ENCODE measurements at places on chromosomes 1 and 21.
A peak's percentile ranks its signal among the peaks of the same experiment; 100 is the strongest.

DNA sequence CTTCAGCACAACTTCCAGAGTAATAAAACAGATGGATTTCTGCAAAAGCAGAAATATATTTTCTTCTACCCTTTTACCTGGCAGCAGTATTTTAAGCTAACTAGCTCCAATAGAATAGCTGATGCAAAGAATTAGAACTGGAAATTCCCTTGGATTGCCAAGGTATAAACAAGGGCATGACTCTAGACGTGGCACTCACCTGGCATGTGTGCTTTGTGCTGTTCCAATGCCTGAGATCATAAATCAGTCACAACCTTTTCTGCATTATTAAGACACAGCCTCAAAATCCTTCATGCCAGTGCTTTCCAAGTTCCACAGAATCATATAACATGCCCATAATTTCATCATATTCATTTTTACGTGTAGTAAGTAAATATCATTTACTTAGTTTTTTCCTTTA, 1048.7 kb downstream of the ADGRL2 start:
- no peak for DNase-seq

- DNase-seq, result peak; percentile 34
These were observed 356.3 kb downstream of the USP25 start for GRCh38 chr21:16086121-16086520.

GRCh38 chr1:226248796-226249195, 25.3 kb downstream of the MIXL1 start:
- no peak for DNase-seq

GRCh38 chr1:152577168-152577567, 3.1 kb downstream of the LCE3D start:
- no peak for DNase-seq

DNA sequence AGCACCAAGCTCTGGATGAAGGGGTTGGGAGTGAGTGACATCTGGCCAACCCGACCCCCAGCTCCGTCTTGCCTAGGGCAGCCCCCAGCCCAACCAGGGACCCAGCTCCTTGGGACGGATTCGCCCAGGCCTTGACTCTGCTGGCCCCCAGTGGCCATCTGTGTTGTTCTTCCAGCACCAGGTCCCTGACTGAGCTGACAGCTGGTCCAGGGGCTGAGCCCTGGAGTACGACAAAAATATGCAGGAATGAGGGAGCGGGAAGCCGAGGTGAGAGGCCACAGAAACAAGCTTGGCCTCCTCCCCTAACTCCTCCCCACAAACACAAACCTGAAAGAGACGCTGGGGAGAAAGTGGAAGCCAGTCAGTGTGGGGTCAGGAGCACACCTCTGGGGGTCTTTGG, 55.0 kb upstream of the PAX7 start:
- DNase-seq, result peak; percentile 10

GRCh38 chr1:246971090-246971721, 36.7 kb downstream of the ZNF695 start:
- DNase-seq, result no peak

DNA sequence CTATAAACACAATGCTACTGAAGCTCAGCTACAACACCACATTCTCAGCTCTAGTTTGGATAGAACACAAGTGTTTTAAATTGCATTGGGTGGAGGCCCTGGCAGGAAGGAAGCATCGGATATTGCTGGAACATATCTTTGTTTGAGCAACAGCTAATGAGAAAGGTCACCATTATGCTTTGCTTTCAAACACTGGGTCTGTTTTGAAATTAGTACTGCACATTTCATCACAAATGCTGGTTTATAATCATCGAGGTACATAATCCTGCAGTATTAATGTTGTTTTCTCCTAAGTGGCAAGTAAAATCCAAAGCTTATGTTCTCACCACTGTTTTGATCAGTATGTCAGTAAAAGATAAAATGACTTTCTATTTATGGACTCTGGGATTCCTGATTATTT, 61.5 kb upstream of the ARHGAP29 start:
- DNase-seq, result no peak

GRCh38 chr1:246607462-246607861, 41.2 kb downstream of the CNST start:
- DNase-seq, result no peak

DNA sequence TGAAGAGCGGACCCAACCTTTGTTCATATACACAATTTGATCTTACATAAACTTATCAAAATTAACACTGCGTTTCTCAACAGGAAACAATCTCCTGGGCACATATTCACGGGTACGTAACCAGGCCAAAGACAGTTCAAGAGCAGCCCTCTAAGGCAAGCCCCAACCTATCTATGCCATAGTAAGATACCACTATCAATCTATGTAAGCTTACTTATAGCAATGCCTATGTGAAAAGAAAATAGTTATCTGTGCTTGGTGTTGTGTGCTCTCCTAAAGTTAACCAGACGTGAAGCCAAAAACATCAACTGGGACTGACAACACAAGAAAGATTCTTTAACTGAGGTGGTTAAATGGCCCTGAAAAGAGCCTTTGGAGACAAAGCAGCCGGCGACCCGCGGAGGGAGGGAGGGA, 49.4 kb upstream of the BOLA1 start:
- DNase-seq, result no peak

- no peak for DNase-seq
These were observed 12.6 kb downstream of the SH2D2A start for GRCh38 chr1:156804026-156804425.

DNA sequence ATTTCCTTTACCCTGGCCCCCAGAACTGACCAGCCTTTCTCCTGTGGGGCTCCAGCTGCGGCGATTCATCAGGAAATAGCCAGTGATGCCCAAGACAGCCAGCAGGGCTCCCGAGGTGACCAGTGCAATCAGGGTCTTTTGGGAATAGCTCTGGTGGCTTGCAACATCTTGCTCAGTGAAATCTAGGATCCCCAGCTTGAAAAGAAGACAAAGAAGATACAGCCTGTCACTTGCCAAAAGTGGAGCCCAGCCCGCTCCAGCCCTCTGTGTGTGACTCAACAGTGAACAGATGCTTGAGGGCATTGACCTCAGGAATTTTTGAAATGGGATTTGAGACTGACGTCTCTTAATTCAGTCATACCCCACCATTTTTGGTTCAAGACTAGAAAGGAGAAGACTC, 22.3 kb downstream of the CD34 start:
- peak; percentile 42 for DNase-seq

DNA sequence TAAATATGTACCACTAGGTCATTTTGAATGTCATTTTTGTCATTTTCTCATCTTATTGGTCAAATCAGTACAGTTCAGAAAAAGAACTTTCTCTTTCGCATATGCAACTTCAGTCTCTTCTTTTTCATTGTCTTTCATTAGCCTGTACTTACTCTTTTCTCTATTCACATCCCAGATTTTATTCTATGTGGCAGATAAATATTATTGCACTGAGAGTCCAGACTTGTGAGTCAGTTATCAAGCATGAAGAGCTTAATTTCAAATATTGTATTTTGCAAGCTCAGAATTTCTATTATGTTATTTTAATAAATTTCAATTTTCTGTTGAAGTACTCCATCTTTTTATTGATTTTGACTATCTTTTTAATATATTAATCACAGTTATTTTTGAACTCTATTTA, 105.2 kb upstream of the PALMD start:
- DNase-seq, result no peak

DNA sequence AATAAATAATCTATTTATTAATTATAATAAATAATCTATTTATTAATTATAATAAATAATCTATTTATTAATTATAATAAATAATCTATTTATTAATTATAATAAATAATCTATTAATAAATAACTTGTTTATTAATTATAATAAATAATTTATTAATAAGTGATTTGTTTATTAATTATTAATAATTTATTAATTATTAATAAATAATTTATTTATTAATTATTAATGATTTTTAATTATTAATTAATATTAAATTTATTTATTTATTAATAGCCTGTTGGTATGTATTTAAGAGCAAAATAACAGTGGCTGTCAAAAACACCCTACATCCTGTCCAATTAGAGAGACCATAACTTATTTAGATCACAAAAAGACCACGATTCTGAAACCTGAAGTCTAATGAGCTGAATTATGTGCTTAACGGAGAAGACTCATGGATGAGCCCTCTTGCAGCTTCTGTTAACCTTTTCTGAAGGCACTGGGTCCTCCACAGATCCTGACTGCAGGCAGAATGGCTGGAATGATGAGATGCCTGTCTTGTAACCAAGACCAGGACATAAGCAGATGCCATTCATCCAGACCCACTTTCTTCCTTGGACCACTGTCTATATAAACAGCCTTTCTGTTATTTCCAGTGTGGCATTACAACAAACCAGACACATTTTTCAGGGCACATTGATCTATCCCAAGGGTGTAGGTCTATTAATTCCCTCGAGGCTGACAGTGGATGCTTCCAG, 134.2 kb downstream of the SETD4 start:
- no peak for DNase-seq

DNA sequence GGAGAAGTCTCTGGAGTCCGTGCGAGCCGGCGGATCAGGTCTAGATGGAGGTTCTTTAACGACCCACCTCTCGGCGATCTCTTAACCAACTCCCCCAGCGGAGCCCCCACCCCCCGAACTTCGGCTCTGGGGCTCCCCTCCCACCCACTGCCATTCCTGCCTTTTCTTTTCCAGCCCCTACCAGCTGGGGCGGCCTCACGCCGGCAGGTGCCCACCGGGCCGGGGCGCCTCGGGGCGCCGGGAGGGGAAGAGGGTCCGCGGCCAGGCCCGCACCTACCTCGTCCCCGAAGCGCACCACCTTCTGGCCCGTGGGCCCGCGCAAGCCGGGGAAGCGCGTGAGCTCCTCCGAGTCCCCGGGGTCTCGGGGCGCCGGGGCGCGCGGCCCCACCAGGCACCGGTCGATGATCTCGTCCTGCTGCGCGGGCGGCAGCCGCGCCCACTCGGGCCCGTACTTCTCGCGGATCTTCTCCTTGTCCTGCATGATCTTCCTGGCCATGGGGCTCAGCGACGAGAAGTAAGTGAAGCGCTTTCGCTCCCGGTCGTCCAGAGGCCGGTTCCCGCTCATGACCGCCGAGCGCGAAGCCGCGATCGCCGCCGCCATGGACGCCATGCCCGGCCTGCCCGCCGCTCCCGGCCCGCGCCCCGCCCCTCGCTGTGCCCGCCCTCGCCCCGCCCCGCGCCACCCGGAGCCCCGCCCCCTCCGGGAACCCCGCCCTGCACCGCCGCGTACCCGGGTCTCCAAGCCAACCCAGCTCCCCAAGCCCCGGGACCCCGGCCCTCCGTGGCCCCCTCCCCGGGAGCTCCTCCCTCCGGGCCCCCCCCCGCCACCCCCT, at the start of gene C1orf198:
Gene C1orf198 (minus strand): TSS at position 619 of the 833 bp plus-strand sequence. CDS start 9 bp downstream, at position 610.
- peak; percentile 58 for DNase-seq

GRCh38 chr1:246210756-246211155, 296.3 kb downstream of the SMYD3 start:
- DNase-seq, result no peak

DNA sequence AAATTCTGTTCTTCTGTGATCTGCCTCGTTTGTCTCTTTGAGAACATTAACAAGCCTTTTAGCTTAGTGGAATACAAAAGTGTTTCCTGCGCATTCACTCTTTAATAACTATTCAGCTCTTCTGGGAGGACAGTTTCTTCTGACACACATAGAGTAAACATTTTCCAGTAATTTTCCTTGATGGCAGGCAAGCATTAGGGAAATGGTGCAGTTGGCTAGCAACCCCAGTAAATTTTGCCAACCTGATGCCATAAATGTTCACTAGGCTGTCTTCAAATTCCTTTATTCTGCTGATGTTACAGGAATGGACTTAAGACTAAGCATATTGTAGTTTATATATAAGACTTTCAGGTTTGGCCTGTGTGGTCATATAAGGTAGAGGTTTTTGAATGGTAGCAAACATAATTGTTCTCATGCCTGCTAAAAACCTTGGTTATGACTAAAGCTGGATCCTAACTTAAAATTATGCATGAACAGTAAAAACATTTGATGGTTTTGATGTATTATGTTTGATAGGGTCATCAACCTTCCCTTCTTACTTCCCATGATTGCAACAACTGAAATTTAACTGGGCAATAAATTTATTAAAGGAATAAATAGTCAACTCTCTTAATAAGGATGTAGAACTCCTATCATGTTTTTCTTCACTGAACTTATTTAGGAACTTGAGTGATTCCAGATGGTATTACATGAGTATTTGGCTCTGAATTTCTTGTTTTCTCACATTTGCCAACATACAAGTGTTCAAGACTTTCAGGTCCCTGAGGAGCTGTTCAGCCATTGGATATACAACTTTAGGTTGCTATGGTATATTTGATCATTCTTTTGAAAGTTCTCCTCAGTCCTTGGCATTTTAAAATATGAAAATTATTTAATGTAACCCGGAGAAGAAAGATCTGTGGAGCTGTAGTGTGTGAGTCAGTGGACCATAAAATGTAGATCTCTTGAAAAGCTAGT, 223.4 kb downstream of the FMN2 start:
- peak; percentile 87 for DNase-seq
